ENCODE measurements at places on chromosomes 2 and 18.

DNA sequence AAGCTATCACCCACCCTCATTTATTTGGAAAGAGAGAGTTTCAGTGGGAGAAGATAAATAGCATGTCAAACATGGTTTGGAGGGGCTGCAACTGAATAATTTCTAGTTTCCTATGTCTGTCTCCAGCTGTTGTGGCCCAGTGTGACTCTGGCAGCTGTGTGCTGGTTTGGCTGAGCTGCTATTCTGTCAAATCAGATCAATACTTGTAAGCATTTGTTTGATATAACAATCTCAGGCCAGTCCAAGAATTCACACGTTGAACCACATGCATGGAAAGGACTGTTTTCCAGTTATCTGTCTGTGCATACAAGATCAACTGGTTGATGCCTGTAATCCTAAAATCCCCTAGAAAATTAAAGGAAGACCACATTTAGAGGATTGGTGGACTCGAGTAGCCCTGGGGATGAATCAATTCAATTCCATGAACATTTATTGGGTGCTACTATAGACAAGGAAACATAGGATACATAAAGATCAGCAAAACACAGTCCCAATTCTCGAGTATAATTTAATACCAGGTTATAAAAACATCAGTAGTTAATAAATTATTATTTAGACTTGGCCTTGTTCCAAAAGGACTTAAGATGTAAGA is 209.0 kb upstream of the PARD3B start:
- DNase-seq = no peak

DNA sequence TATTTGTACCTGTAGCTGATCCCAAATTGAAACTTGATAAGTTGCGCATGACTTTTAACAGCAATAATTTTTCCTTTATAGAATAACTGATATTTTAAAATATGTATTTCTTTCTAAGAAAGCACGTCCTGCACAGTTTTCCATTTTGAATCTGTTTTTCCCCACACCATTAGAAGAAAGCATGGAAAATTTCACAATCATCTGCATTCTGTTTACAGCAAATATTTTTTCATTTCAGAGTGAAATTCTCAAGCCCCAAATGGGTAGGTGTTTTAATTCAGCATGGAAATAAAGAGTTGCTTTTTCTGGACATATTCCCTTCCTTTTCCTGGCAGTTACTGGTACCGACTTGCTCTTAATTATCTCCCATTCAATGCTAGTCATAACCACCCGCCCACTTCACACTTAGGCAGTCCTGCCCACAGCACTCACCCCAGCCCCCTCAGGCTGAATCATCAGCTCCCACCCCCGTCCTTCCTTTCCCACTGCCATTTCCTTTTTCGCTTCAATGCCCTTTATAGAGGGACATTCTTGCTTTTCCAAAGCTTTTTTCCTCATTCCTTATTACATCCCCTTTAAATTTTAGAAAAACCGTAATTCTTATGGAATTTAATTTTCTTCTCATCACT is 89.2 kb upstream of the GLS start:
- DNase-seq = peak; percentile 79

DNA sequence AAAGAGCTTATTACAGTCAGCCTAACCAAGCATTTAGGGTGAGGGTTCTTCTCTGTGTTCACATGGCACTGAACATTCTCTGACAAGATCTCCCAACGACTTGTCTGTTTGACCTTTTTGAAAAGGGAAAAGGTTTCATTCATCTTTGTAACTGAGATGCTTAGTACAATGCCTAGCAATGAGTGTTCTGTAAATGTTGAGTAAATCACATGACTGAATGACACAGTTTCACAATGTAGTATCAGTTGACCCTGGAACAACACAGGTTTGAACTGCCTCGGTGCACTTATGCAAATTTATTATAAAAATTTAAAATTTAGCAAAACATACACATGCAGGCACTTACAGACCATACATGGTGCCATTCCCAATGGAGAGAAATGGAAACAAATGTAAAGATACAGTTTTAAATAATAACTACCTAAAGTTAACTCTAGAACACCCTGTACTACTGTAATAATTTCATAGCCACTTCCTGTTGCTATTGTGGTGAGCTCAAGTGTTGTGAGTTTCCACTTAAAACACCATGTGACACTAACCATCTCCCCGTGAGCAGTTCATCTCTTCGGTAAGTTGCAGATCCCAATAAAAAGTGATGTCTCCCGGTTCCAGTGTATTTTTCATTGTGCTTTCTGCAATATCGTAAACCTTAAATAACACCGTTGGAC is 34.1 kb upstream of the VWC2L start:
- no peak for DNase-seq

- no peak for DNase-seq
These were observed 176.7 kb upstream of the CDH19 start for GRCh38 chr18:66780609-66781008.

DNA sequence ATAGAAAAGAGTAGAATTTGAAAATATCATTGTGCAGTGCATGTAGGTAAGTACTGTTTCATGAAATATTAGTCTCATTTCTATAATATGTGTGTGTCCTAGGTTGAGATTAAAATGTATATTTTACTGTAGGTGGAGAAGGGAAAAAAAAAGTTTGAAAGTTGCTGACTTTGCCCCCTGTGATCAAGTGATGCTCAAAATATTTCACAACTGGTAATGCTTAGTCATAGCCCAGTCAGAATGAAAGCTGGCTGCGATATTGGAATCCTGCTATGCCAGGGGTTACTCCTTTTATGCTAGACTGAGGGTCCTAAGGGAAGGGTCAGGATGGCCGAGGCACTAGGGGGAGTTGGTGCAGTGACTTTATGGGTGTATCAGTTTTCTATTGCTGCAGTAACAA is 19.5 kb upstream of the CFAP36 start:
- DNase-seq = peak; percentile 75

DNA sequence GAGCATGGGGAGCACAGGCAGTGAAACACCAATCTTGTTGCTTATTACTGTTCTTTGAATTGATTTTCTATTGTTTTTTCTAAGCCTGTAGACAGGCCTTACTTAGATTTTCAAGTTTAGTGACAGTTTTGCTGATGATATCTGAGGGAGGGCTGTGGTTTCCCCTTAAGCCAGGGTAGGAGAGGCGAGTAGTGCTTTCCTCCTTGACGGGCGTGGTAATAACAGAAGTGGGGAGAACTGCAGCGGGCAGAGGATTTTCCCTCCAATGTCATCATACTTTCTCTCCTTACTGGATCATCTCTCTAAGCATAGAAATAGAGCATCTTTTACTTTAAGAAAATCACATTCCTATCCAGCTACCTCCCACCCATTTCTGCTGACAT is 314.4 kb downstream of the ALK start:
- no peak for DNase-seq

- DNase-seq = peak; percentile 65
These were observed 31.9 kb downstream of the CNRIP1 start for GRCh38 chr2:68287580-68288441.

DNA sequence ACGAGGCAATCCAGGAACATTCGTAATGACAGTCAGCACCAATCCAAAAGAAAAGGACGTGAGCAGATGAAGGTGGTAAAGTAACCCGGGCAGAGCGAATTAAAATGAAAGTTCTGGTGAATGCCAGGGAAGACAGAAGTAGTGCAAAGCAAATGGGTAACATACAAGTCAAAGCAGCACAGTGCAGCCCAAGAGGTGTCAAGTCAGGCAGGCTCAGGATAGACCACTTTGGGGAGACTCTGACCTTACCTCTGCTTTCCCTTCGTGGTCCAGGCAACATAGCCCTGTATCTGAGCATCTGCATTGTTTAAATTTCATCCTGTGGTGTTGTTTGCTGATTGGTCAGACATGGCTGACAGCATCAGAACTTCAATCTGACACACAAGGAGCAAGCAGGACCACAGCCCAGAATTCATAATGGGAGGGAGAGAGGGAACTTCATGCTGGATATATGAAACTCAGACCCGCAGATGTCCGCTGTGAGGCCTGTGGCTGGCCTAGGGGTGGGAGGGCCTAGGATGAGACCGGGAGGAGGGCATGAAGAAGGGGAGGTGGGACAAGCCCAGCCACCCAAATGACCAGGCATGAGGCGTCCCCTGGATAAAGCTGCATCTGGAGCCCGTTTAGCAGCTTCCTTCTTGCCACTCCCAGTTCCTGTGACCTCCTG is 285.7 kb downstream of the TCF4 start:
- peak; percentile 45 for DNase-seq

DNA sequence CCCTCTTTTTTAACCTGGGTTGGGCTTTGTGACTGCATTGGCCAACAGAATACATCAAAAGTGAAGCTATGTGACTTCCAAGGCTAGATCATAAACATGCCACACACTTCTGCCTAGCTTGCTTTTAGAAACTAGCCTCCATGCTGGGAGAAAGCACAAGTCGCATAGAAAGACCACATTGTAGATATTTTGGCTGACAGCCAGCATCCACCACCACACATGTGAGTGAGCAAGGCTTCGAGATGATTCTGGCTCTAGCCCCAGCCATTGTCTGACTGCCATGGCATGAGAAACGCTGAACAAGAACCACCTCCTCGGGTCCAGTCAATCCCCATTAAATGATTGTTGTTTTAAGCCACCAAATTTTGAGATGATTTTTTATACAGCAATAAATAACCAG is 66.8 kb upstream of the STPG4 start:
- peak; percentile 70 for DNase-seq

GRCh38 chr2:171158036-171158789 is 2.5 kb downstream of the TLK1 start:
- DNase-seq = no peak

- no peak for DNase-seq
These were observed 26.4 kb downstream of the TRAPPC12 start for GRCh38 chr2:3405876-3406275.

Measured in fibroblast of mammary gland (primary cell).